ENCODE measurements at places on chromosomes 7 and 10. TPM values are rescaled to one million over a fixed set of nuclear protein-coding genes. Genes with fewer than 3 reads are reported as not detected.

DNA sequence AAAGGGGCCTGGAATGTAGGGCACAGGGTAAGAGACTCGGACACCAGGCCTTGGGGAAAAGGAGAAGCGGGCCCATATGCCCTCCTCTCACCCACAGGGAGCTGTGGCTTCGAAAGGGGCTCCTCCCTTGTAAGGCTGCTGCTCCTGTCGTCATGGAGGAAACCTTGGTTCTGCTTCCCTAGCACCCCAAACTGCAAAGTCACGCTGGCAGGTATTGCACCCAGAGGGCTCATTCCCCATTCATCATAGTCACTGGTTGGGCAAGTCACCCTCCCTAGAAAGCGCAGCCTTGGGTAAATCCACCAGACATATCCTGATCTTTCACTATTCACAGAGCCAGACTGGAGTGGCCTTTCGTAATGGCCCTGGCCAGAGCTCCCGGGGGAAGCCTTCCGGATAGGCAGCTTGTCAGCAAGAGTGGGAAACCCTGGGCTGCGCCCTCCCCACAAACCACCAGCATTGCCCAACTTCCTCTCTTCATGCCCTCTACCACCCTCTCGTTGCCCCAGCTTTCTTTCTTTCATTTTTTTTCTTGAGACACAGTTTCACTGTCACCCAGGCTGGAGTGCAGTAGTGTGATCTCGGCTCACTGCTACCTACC lies 121.0 kb downstream of the HIP1 start:
- DNase-seq, result peak; percentile 95

The FAM25A gene
- polyA plus RNA-seq, result not detected

The CC2D2B gene
- 3.5 TPM for polyA plus RNA-seq

- no peak for DNase-seq
These were observed 1.1 kb downstream of the AUTS2 start for GRCh38 chr7:69599286-69599954.

DNA sequence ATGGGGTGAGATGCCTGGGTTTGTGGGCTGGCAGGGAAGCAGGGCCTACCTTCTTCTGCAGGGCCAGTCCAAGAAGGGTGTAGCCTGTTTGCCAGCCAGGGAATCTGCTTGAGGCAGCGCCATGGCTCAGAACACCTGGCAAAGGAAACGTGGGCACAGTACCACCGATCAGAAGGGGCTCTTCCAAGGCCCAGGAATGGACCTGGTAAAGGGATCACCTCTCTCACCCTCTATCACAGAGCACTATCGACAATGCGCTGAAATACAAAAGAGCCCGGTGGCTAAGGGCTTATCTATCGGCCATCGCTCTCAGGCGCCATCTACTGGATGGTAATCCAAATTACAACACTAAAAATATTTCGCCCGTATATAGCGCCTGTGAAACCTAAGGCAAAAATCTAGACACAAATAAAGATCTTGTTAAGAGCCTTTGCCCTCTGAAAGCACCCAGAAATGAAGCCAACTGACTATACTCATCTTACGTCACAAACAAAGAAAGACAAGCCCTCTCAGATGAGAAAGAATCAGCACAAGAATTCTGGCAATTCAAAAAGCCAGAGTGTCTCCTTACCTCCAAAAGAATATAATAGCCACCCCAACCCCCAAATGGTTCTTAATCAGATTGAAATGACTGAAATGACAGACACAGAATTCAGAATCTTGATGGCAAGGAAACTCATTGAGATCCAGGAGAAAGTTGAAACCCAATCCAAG lies 217.8 kb upstream of the HPS1 start:
- no peak for DNase-seq

The METTL27 gene
- polyA plus RNA-seq, result 3.3 TPM

- DNase-seq, result no peak
These were observed 41.5 kb upstream of the SEMA3C start for GRCh38 chr7:80960244-80960795.

The TSPAN13 gene
- 132 TPM for polyA plus RNA-seq

GRCh38 chr10:119724593-119725516 lies 995 bp upstream of the INPP5F start:
- DNase-seq, result no peak

DNA sequence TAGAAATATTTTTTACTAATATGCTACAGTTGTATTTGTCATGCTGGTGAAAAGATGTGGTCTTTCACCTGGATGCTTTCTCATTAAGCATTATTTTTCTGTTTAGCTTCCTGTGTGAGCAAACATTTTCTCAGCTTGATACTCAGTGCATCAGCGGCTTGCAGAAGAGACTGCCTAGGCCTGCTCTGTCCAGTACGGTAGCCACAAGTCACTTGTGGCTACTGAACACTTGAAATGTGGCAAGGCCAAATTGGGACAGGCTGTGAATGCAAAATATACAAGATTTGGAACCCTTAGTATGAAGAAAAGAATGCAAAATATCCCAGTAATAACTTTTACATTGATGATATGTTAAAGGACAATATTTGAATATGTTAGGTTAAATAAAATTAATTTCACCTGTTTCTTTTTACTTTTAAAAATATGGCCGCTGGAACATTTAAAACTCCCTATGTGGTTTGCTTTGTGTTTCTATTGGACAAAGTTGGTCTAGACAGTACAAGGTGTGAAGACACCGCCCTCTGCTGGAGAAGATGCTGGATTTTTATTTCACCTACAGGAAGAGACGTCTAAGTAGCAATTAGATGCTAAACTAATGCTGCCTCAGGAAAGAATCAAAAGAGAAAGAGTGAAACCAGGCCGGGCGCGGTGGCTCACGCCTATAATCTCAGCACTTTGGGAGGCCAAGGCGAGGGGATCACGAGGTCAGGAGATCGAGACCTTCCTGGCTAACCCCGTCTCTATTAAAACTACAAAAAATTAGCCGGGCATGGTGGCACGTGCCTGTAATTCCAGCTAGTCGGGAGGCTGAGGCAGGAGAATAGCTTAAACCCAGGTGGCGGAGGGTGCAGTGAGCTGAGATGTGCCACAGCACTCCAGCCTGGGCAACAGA lies 5.3 kb downstream of the SRGN start:
- DNase-seq, result peak; percentile 54

- DNase-seq, result no peak
These were observed 271.7 kb upstream of the MKLN1 start for GRCh38 chr7:131056007-131056406.

- DNase-seq, result no peak
These were observed 8.1 kb upstream of the SH2D4B start for GRCh38 chr10:80529604-80530003.

The ITPRID1 gene
- polyA plus RNA-seq, result 0.09 TPM

The ACHE gene
- polyA plus RNA-seq, result 2.0 TPM

- DNase-seq, result no peak
These were observed 255.4 kb upstream of the LYZL1 start for GRCh38 chr10:29033311-29033940.

DNA sequence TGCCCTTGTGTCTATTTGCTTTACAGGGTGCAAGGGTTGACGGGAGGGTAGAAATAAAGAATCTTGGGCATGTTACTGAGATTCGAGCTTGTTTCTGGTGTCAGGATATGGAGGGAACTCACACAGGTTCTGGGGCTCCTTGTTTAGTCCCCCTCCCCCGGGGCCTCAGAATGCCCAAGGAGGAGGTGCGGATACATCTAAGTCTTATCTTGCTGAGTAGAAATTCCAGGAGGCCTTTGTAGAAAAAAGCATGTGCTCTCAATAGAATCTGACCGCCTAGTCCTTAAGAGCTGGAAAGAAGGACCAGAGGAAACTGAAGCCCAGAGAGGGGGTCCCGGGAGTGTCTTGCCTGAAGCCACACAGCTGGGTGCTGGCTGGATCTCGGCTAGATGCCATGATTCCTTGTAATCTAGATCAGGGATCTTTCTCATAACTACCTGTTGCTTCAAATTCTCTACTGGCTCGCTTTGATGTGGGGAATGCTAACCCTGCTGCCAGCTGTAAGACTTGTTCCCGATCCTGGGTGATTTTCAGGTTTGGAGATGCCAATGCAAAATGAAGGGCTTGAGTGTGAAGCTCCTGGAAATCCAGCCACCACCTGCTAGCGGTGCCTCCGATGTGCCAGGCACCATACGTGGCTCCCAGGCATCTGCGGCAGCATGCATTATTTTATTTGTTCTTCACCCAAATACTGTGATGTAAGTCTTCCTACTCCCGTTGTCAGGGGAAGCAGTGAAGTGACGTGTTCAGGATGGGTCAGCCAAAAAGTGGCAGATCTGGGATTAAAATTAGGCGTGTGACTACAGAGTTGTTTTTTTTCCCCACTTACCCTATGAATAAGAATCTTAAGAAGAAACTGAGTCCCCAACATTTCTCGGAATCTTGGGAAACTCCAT lies 226.0 kb downstream of the TCF7L2 start:
- DNase-seq, result no peak

The PIP gene
- polyA plus RNA-seq, result not detected

The CYP17A1 gene
- not detected for polyA plus RNA-seq

DNA sequence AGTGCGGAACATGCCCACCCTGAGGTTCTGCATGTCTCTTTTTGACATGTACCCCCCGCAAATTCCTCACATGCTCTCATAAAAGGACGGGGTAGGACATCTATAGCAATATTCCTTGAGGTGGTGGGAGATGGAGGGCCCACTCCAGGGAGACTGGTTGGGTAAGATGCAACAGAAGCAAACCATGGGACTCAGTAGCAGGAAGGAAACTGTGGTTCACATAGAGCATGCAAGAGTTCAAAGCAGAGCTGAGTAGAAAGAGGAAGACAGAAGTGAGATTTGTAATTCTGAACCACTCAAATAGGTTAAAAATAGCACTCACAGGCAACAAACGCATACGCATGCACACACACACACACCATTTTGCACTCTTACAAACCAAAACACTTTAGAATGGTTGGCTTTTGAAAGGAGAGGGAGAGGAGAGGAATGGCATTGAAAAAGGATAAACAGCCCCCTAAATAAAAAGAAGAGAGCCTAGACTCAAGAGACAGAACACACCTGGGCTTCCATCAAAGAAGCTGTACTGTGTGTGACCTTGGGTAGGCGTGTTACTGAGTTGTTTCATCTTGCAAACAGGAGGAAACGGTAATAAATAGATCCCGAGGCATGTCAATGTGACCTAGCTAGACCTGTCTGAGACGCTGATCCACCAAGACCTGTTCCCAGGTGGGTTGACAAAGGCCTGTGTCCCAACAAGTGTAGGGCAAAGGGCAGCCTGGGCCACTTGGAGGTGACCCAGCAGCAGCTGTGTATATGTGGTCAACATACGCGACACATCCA lies 77.6 kb upstream of the LRRC4 start:
- DNase-seq, result no peak

DNA sequence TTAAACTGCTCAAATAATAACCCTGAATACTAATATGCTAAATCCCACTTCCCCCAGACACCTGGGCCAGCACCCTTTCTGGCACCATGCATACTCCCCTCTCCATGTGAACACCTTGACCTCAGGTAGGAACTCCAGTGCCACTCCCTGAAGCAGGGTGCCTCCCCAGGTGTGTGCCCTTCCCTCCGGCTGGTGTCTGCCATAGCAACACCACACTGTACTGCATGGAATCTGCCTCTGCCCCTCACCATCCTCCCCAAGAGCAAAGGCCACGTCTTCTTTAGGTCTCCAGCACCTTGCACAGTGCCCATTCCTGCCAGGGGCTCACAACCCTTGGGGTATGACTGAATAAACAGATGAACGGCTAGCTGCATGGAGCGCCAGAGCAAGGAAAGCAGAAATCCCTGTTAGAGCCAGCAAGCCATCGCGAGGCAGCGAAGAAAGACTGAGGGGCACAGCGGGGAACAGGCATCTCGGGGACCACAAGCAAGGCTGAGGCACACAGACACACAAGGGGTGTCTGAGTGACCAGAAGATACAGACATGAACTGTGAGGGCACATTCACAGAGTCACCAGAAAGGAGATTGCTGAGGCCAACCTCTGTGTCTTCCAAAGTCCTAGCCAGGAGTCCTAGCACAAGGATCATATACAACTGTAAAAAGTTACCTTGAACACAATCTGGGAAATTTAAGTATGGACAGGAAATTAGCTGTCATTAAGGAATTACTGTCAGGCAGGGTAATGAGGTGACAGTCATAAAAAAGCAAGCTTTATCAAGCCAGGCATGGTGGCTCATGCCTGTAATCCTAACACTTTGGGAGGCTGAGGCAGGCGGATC lies 25.7 kb downstream of the COBL start:
- no peak for DNase-seq

The BBS9 gene
- polyA plus RNA-seq, result 14.5 TPM

GRCh38 chr7:50214126-50214670 lies 90.3 kb upstream of the IKZF1 start:
- no peak for DNase-seq

- DNase-seq, result no peak
These were observed 1.2 kb downstream of the DNAJC2 start for GRCh38 chr7:103343332-103343731.

GRCh38 chr7:155868955-155869783 lies 56.9 kb upstream of the SHH start:
- DNase-seq, result no peak

The TMEM273 gene
- 6.2 TPM for polyA plus RNA-seq

DNA sequence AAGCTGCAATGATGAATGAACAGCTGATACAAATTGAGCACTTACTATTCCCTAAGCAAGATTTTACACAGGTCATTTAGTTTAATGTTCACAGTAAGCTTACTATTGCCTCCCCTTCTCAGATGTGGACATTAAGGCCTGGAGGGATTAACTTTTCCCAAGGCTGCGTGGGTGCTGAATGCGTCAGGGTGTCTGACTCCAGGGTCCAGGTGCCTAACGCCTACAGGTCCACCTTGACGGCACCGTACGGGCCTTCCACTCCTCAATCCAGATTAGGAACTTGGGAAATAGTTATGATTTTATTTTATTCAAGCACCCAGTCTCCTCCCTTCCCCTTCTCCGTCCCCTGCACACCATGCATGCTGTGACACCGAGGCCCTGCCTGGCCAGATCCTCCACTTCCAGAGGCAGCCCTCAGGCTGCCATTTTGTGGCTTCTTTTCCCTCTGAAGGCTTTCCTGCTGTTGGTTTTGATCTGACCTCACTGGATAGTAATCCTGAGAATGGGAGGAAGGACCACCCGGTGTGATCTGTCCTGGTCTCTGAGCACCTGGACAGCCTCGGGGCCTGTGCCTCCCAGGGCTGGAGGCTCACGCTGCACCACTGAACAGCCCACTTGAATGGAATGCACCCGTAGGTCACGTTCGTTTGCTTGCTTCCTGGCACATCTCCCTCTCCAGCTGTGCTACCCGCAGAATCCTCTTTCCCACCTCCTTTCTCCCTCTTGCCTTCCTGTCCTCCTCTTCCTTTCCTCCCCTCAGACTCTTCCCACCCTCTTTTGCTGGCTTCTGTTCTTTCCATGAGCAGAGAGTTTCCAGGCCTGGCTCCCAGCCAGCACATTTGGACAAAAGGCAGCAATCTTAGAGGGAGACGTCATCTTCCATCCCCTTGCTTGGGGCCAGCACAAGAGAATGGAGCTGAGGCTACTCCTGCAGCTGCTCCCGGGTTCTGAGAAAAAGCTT lies 14.4 kb downstream of the DENND2A start:
- DNase-seq, result peak; percentile 75

The POLR2J2 gene
- 3.0 TPM for polyA plus RNA-seq

- DNase-seq, result no peak
These were observed 559 bp upstream of the FKBP14 start for GRCh38 chr7:30027065-30027456.

The GARIN1A gene
- polyA plus RNA-seq, result 2.5 TPM

- DNase-seq, result no peak
These were observed 65.2 kb downstream of the ABRAXAS2 start for GRCh38 chr10:124866812-124867211.

Measured in left lung (tissue), 14 donors.